T-cell (primary cell): ENCODE measurements at places on chromosomes 16 and 17. TPM values are rescaled to one million over a fixed set of nuclear protein-coding genes. Genes with fewer than 3 reads are reported as not detected.

GPRC5B gene
- 1.2 TPM for total RNA-seq

INCA1 gene
- total RNA-seq = 0.43 TPM

SLC38A8 gene
- total RNA-seq = not detected

GRIN2C gene
- not detected for total RNA-seq

GPR179 gene
- total RNA-seq = 0.53 TPM

TPSG1 gene
- total RNA-seq = not detected

C17orf78 gene
- total RNA-seq = not detected

BAHCC1 gene
- total RNA-seq = 0.49 TPM

OTOP2 gene
- not detected for total RNA-seq

TLCD1 gene
- total RNA-seq = 1.8 TPM

NACA2 gene
- not detected for total RNA-seq

ADAT1 gene
- 79.2 TPM for total RNA-seq

MMP15 gene
- total RNA-seq = 1.3 TPM

ENPP7 gene
- 0.15 TPM for total RNA-seq

KRT36 gene
- total RNA-seq = not detected

ACSM5 gene
- total RNA-seq = not detected

FBXO39 gene
- 0.26 TPM for total RNA-seq

TNP2 gene
- not detected for total RNA-seq

SLC25A19 gene
- total RNA-seq = 30.1 TPM
